NCI-H1092 treated with DMSO at 0.1 percent for 48 hours (cell line): ENCODE measurements at places on chromosomes 4 and X.

GRCh38 chrX:112642349-112642748 is 37.4 kb downstream of the LHFPL1 start:
- peak; percentile 66 for DNase-seq

GRCh38 chr4:94304365-94304971 is 38.2 kb downstream of the HPGDS start:
- DNase-seq = peak; percentile 6

GRCh38 chrX:136773648-136774047 is 7.1 kb downstream of the ARHGEF6 start:
- DNase-seq = no peak

- DNase-seq = no peak
These were observed 126.0 kb upstream of the CXorf66 start for GRCh38 chrX:140091125-140091886.

DNA sequence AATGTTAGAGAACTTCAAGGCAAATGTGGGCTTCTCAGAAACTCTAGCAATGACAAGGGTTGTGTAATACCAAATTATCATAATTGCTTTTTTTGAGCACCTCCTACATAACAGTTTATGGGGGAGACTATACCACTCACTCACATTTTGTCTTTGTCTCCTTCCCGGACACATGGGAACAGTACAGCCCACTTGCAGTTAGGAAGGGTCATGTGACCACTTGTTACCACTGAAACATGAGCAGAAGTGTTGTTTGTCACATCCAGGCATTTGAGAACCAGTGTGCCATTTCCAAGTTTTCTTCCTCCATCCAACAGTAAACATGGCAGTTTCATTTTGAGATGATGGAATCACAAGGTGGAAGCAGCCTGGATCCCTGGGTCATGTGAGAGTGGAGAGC is 6.9 kb downstream of the MAGEA11 start:
- no peak for DNase-seq

DNA sequence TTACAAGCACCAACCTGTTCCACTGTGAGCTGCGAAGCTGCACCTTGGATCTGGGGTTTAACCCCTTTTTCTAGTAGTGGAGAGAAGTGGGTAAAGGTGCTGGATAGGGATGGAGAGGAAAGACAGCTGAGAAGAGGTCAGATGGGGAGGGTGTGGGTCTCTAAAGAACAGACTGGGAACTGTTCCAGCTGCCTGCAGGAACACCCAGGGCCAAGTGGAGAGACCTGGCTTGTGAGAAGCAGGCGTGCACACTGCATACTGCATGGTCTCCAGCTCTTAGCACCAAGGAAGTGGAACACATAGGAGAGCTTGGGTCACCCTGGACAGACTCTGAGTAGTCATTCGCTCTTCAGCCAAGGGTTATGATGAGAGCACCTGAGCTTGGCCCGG is 16.1 kb downstream of the BCOR start:
- peak; percentile 36 for DNase-seq

DNA sequence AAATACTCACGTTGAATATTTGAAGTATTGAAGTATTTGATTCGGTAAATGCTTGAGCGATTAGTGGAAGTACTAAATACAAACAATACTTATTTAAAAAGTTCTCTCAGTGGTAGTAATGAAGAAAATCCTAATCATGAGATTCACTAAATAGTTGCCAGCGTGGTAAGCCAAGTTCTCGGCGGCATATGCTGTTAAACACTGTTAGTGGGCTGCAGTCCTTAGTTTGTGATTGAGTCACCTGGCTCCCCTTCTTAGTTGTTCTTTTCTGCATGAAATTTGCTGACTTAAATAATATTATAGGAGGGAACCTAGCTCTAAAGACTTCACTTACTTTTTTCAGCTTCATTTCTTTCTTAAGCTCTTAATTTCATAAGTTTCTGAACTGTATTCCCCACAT is 51.4 kb downstream of the STIM2 start:
- no peak for DNase-seq

DNA sequence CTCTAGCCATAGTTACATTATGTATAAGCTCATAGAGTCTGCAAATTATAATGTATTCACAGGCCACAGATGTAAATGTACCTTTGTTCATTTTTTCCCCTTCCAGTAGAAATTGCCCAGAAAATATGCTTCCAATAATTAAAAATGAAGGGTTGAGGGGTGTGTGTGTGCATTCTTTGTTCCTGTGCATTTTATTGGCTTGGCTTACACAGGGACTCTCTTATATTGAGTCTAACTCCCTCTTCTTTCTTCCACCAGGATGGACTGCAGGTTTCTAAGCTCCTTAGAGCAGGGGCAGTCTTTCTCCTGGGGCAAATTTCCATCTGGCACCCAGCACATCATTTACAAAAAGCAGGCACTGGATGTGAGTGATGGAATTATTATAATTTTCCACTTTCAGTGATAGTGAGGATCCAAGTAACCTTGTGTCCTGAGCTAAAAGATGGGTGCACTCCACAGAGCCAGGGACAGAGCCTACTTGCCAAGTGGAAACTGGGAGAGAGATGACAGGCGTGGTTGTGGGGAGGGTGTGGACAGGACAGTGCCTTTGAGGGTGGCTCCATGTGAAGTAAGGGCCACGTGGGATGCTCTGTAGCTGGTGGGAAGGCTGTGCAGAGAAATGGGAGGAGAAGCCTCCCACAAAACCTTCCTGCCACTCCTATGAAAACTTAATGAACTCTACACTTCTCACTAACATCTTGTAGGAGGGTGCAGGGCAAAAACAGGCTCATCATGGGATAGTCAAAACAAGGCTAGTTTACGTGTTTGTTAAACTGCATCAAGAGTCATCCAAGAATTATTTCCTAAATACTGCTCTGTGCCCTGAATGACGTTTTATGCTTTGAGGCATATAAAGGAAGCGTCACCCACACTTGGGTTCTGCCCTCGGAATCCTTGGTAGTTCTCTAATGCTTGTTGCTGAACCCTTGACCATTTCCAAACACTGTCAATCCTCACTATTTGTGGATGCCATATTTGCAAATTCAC is 16.0 kb downstream of the IGFBP7 start:
- no peak for DNase-seq

DNA sequence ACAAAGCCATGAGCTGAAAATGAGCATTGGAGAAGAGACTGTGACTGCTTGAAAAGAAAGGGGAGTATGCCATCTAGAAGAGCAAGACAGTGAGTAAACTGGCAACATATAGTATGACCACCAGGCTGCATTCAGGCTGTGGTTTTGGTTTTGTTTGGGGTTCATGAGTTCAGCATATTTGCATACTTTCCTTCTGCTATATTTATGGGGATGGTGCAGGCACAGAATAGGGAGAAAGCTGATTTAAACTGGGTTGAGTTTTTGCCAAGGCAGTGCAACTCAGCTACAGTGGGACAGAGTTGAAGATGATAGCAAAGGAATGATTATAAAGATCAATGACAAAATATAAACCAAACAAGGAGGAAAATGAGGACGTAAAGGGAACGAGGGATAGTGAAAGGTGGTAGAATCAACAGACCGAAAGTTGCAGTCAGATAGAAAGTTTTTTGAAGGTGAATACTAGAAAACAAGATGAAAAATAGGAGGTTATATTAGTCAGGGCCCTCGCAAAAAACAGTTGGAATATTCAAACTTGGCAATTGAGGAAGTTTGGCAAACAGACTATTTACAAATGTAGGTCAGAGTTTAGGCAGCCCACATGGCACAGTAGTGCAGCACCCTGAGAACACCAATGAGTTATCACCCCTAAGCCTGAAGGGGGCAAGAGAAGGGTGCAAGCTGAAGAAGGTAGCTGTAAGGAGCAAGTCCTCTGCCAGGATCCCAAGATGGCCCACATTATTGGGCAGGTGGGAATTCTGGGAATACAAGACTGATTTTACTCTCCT is 114.8 kb upstream of the MAP9 start:
- no peak for DNase-seq

- DNase-seq = no peak
These were observed 24.5 kb downstream of the CETN2 start for GRCh38 chrX:152806035-152806434.

GRCh38 chr4:184019076-184019475 is 114.0 kb downstream of the STOX2 start:
- no peak for DNase-seq

- DNase-seq = no peak
These were observed 16.0 kb upstream of the RBMXL3 start for GRCh38 chrX:115173181-115173580.

- DNase-seq = no peak
These were observed 136.9 kb downstream of the ASMT start for GRCh38 chrX:1751781-1752180.

DNA sequence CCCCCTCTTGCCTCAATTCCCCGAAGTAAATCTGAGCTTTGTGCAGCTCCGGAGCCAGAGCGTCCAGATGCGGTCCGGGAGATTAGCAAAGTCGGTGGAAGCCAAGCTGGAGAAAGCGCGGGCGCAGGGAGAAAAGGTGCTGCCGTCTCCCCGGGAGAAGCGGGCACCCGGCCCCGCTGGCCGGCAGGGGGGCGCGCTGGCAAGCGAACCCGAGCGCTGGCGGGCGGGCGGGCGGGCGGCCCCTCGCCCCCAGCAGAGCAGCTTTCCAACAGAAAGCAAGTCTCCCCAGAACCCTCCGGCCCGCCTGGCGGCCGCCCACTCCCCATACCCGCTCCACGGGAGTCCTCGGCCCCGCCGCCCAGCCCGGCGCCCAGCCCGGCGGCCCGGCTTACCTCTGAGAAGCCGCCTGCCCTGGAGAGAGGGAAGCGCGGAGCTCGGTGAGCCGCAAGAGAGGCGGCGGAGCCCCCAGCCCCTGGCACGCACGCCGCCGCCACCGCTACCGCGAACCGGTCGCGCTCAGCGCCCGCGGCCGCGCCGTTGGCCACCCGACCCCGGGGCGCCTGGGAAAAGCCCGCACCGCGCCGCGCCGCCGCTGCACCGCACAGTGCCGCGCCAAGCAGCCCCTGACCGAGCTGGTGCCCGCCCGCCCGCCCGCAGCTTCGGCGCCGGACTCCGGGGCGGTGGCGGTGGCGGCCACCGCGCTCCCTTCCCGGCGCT is 529 bp upstream of the CITED1 start:
- DNase-seq = peak; percentile 30

DNA sequence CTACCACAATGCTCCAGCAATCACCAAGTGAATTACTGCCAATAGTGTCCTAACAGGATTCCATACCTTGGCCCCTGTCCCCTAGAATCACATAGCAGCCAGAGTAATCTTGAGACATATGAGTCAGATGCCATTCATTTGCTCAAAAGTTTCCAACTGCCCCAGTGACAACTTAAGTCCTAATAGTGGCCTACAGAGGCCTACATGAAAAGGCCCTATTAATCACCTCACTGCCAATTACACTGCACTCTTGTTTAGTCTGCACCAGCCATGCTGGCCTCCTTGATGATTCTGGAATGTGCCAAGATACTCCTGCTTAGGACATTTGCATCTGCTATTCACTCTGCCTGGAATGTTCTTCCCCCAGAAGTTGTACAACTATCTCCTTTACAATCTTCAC is 130.7 kb downstream of the NR3C2 start:
- DNase-seq = no peak

DNA sequence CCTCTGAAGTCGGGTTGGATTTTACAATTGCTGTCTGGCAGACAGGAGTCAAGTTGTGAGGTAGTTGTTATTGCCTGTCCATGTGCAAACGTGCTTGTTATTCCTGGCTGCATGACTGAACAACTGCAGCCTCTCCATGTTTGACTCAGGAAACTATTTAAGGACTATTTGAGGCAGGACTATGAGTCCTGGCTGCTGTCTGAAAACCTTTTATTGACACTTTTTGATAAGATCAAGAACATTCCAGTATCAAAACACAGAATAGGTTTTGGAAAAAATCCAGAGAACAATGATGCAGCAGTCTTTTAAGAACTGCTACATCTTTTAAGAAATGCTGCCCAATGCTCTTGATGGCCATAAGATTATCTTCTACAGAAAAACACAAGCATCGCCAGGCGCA is 10.0 kb upstream of the SPRY1 start:
- DNase-seq = no peak

DNA sequence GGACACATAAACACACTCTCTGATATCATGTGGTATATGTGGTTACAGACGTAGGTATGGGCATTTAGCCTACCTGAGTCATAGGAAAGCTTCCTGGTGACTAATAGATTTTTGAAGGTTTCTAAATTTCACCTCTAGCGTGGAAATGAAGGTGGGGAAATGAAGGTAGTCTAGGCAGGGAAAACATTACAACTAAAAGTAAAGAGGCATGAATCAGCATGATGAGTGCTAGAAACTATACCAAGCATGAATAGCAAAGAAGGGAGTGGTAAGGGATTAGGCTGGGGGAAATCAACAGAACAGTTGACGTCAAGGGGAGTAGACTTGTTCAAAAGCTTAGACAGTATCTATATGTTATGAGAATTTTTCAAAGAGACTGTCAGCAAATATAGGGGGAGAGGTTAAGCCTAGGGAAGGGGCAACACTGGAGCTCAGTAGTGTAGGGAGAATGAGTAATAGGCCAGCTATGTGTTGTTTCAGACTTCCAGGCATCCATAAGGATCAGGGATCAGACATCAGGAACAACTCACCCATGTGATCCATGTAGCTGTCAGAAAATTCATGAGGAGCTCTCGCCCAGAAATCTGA is 279.3 kb upstream of the DIPK2B start:
- no peak for DNase-seq

DNA sequence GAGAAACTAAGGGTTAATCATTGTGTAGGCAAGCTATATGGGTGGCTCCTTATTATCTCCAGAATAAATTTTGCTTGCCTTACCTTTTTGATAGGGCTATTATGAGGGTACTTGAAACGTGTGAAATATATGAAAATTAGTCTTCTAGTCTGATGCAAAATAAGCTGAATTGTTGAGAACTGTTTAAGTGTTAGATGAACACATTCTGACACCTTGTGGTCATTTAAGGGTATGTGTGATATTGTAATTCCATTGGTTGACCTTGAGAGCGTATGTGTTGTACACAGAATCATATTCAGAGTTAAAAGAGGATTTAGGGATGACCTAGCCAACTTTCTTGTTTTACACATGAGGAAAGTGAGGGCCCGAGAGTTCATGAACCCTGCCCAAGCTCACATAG is 44.6 kb upstream of the LINC00632 start:
- no peak for DNase-seq

GRCh38 chr4:82713856-82714255 is 84.7 kb downstream of the SCD5 start:
- DNase-seq = no peak

DNA sequence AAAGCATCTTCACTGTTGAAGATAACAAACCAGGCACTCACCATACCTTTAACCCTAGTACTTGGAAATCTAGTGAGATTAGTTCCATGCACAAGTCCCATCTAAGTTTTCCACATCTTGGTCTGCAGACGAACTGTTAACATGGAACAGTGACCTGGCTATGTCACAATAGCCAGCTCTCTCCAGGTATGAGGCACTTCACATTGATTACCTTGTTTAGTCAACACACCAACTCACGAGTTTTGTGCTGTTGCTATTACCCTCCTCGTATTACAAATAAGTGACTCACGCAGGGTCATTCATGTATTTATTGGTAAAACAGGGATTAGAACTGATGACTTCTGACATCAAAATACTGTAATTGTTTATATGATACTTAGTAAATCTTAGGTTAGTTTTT is 36.4 kb upstream of the FRAS1 start:
- no peak for DNase-seq

- no peak for DNase-seq
These were observed 287.0 kb upstream of the NOCT start for GRCh38 chr4:138728566-138728965.

GRCh38 chr4:33160126-33160525 is 2440.0 kb downstream of the PCDH7 start:
- no peak for DNase-seq
